NCI-H1092 treated with DMSO at 0.1 percent for 48 hours (cell line): ENCODE measurements at places on chromosomes 16 and 17.
A peak's percentile ranks its signal among the peaks of the same experiment; 100 is the strongest.

DNA sequence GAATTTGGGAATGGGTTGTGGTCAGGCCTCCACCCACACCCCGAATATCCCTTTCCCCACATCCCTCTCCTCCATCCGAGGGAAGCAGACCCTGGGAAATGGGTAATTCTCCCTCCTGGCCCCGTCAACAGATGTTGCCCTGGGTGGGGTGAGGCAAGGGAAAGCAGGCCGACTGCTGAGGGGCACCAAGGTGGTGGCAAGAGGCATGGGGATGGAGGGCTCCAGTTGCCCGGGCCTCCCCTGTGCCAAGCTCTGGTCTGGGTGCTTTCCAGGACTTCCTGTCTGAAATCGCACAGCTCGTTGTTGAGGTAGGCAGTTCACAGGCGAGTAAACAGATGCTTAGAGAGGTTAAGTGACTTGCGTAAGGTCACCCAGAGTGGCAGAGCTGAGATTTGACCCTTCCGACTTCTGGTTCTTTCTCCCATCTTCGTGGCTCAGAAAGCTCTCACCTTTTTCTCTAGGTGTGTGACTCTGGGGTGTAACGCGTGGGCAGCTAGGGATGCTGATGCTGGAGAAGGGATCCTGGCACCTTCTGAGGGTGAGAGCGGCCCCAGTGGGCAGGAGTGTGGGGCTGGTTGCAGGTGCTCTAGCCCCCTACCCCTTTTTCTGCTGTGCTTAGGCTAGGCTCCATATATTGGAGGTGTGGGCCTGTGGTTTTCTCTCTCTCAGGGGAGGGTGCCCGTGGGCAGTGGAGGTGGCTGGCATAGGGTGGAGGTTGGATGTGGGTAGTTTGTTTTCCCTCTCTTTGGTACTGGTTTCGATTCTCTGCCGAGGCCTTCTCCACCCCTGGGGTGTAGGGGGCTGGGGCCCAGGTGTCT lies 17.2 kb downstream of the RARA start:
- no peak for DNase-seq

DNA sequence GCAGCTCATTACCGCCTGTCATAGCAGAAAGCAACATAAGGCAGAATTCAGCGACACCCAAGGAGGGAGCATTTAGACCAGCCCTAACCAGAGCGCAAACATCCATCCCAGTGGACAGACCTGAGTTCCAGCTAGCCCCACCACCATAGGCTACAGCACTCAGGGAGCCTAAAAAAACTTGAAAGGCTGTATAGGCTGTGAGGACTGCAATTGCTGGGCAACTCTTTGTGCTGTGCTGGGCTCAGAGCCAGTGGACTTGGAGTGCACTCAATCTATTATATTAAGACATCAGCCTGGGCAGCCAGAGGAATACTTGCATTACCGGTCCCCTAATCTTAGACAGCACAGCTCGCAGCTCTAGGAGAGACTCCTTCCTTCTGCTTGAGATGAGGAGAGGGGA lies 207.3 kb downstream of the KIF2B start:
- no peak for DNase-seq

DNA sequence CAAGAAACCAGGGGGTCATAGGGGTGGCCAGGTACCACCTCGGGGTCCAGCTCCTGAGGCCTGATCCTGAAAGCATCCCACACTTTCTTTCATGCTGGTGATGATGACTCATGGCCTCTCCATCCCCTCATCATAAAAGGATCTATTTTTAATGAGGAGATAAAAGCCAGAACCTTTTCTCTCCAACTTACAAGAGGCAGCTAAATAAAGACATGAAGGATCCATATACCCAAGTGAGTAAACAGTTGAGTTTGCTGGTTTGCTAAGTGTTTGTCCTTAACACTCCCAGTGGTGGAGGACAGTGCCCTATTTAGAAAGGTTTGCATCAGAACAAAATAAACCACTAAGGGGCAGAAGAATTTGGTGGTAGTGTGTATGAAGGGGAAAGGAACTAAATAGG lies 383.8 kb downstream of the GRIN2A start:
- no peak for DNase-seq

- DNase-seq, result no peak
These were observed 97.9 kb downstream of the FOXL1 start for GRCh38 chr16:86676254-86676670.

DNA sequence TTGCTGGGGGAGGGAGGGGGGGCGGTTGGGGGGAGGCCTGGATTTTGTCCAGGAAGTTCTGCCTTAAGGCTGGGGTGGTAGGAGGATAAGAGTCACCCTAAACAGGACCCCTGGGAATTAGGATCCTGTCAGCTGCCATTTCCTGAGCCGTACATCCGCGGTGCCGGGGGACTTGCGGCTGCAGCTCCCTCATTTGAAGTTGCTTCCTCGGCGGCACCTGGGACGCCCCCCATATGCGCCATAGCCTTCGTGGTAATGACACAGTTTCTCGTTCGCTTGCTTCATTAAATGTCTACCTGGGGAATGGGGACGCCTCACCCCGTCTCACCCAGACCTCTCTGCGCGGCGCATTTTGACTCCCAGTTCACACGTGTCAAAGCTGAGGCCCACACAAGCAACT lies 55.1 kb upstream of the PABPN1L start:
- no peak for DNase-seq

DNA sequence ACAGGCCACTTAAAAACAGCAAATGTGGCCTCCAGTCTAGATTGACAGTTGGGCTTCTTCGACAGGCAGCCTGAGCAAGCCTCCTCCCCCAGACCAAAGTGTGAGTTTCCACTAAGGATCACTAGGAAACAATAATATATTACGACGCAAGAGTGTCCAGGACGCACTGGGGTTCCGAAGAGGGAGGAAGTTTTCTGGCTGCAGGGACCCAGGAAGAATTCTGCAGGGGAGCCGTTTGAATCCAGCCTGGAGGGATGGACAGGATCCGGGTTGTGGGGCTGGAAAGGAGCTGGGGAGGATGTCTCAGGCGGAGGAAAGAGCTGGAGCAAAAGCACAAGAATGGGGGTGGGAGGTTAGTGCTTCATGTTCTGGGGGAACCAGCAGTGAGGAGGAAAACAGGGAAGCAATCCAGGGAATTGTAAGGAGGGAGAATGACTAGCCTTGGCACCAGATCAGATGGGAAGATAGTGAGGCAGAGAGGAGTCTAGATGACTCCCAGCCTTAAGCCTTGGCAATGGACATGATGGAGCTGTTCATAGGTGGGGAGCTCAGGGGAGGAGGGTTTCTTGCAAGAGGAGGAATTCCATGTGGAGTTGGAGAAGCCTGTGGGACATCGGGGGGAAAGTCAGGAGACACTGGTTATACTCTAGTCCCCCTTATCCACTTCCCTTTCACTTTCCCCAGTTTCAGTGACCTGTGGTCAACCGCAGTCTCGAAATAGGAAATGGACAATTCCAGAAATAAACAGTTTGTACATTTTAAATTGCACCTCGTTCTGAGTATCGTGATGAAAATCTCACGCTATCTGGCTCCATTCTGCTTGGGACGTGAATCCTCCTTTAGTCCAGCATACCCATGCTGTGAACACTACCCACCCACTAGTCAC lies 26.6 kb downstream of the NGFR start:
- no peak for DNase-seq

DNA sequence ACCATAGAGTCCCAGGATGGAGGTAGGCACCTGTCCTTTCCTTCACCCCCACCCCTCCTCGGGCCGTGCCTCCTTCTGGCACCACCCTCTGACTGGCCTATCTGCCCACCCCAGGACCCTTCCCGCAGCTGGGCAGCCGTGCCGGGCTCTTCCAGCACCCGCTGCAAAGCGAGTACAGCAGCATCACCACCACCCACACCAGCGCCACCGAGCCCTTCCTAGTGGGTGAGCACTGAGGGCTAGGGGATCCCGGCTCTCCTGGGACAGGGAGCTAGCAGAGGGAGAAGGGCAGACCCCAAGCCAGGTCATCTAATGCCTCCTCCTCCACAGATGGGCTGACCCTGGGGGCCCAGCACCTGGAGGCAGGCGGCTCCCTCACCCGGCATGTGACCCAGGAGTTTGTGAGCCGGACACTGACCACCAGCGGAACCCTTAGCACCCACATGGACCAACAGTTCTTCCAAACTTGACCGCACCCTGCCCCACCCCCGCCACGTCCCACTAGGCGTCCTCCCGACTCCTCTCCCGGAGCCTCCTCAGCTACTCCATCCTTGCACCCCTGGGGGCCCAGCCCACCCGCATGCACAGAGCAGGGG lies 7.8 kb downstream of the GALK1 start:
- no peak for DNase-seq

- DNase-seq, result no peak
These were observed 8.7 kb upstream of the KCNH6 start for GRCh38 chr17:63514477-63514876.

GRCh38 chr16:35185366-35186044 lies 1726.1 kb downstream of the TP53TG3F start:
- DNase-seq, result no peak

- no peak for DNase-seq
These were observed 2.8 kb downstream of the MARVELD3 start for GRCh38 chr16:71628810-71629209.

DNA sequence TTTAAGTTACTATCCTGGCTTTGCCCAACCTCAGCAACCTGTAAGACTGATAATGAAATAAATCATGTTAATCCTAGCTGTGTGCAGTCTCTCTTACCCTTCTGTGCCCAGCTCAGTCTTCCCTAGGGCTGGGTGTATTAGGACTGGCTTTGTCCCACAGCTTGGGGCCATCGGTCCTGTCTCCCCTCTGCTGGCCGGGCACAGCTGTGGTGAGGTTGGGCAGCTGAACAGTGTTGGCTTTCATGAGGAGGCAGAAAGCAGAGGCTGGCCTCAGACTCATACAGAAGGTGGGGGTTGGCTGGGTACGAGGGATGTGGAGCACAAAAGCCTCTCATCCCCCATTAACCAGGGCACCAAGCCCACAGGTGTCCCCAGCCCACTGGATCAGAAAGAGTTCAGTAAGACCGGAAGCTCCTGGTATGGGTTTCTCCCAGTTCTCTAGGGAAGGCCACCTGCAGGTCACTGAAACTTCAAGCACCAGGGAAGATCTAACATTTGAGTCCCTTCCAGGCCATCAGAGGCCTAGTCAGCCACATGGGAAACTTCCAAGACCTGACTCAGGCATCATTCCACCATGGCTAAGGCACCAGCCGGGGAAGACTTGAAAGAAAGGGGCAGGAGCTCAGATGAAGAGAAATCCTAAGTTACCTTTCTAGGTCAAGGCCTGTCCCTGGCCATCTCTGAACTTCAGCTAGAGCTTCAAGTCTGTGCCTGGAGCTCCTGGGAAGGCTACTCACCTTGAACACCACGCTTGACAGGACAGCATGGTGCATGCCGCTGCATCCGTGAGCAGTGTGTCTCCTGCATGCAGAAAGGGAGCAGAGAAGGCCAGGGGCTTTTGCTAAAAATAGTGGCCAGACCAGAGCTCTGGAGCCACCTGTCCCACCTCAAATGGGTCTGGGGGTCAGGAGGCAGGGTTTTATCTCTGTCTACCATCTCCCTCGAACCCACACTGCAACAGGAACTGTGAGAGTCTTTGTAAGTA lies 8.8 kb downstream of the CNP start:
- DNase-seq, result no peak

GRCh38 chr17:28996554-28997096 lies 9.2 kb downstream of the SEZ6 start:
- peak; percentile 53 for DNase-seq

DNA sequence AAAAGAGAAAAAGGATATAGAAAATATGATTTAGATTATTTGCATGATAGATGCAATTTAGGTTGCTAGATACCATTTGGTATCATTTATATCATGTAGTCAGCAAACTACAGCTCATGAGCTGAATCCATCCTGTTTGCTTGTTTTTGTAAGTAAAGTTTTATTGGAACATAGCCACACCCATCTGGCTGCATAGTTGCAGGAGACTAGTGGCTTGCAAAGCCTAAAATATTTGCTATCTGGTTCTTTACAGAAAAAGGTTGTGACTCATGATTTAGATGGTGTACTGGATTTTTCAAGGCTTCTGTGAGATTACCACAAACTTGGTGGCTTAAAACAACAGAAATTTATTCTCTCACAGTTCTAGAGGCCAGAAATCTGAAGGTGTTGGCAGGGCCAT lies 49.9 kb downstream of the MAP2K4 start:
- no peak for DNase-seq

GRCh38 chr17:68418876-68419275 lies 38.4 kb downstream of the WIPI1 start:
- no peak for DNase-seq

DNA sequence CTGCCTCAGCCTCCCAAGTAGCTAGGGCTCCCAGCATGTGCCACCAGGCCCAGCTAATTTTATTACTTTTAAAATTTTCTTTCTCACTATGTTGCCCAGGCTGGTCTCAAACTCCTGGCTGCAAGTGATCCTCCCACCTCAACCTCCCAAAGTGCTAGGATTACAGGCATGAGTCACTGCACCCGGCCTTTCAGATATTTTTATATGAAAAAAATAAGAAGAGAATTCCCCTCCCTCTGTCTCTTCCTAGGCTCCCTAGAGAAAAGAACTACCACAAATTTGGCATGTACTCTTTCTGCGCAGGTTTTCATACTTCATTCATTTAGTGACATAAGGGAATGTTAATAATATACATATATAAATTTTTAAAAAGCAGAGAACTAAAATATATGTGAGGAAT lies 21.7 kb upstream of the SMURF2 start:
- no peak for DNase-seq

DNA sequence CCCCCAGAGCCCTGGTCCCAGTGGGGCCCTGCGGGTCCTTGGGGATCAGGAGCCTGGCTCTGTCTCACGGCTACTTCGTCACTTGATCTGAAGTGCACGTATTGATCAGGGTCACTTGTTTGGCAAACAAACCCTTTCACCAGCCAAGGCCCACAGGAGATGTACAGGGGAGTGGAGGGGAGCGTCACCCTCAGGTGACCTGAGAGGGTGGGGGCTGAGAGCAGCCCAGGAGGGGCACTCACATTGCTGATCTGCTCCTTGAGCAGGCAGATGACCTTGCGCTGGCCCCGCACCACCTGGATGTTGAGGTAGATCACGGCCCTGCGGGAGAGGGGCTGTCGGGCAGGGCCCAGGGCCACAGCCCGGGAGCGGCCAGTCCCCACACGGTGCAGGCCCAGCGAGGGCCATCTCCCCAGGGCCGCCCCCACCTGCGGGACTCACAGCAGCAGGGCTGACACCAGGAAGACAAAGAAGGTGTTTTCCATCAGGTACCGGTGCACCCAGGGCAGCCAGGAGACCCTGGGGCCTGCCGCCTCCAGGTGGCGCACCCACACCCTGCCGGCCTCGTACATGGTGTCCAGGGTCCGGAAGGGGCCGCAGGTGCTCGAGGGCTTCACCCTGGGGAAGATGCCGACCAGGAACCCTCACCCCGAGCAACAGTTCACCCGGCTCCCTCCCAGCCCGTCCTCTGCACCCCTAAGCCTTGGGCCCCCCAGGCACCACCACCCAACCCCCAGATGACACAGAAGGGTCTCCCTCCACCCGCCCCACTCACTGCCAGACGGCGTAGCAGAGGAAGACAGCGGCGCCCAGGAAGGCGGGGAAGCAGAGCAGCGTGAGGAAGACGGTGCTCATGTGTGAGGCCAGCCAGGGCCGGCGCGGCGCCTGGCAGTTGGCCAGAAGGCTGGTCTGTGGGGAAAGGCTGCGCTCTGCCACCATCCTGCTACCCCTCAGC lies 11.3 kb downstream of the TMC6 start:
- peak; percentile 78 for DNase-seq

GRCh38 chr17:79220201-79220712 lies 145.6 kb downstream of the ENGASE start:
- no peak for DNase-seq

- DNase-seq, result no peak
These were observed 796 bp upstream of the CES3 start for GRCh38 chr16:66960270-66960669.

GRCh38 chr17:46028374-46028773 lies 29.3 kb downstream of the STH start:
- DNase-seq, result peak; percentile 20
